ENCODE measurements at places on chromosomes 5 and 9.

- no peak for DNase-seq
Observed at GRCh38 chr9:72305102-72305546, 59.9 kb downstream of the ZFAND5 start.

DNA sequence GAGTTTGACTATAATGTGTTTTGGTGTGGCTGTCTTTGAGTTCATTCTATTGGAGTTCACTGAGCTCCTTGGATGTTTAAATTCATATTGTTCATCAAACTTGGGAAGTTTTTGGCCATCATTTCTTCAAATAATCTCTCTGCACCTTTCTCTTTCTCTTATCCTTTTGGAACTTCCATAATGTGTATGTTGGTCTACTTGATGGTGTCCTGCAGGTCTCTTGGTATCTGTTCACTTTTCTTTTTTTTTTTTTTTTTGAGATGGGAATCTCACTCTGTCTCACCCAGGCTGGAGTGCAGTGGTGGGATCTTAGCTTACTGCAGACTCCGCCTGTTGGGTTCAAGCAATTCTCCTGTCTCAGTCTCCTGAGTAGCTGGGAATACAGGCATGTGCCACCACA, 27.7 kb downstream of the PKD2L2 start:
- DNase-seq = no peak

DNA sequence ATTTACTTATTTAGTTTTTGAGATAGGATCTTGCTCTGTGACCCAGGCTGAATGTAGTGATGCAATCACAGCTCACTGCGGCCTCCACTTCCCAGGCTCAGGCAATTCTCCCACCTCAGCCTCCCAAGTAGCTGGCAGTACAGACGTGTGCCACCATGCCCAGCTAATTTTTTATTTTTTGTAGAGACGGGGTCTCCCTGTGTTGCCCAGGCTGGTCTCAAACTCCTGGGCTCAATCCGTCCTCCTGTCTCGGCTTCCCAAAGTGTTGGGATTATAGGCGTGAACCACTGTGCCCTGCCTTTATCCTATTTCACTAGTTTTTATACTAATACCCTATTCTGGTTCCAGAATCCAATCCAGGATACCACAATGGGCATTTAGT, 6.8 kb downstream of the RPS14 start:
- DNase-seq = no peak

DNA sequence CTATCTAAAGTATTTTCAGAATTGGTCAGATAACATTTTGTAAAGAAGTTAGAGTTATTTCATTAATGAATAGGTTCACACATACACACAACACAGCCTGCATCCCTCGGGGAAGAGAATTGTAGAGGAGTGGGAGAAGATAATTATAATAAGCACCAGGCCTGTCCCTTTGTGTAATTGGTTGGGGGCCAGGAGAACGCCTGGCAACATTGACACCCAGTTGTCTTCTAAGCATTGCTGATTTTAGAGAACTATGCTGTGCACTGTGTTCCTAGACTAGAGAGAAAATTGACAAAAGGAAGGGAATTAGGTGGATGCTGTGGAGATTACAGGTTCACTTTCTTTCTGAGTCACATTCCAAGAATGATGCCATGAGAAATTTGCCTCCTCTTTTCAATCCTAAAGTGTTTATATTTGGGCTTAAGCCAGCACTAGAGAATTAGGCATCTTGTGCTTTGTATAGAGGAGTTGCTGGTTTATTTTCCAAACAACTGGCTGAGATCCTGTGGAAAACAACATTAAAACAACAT, 247.6 kb downstream of the COX7C start:
- DNase-seq = no peak

DNA sequence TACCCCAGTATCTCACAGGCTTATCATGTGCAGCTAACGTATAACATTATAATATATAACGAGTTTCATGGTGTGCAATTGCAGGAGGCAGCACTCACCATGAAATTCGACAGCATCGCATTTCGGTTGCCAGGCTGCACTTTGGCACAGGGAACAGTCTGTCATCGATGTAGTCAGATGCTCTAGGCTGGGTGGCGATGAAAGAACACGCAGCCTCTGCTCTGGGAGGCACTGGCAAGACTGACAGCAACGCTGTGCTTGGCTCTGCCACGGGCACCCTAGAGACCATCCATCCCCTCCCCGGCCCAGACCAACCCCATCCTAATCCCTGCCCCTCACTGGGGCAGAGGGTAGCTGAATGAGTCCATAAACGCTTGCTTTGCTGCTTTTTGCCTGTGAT, 290.8 kb downstream of the MED10 start:
- DNase-seq = no peak

DNA sequence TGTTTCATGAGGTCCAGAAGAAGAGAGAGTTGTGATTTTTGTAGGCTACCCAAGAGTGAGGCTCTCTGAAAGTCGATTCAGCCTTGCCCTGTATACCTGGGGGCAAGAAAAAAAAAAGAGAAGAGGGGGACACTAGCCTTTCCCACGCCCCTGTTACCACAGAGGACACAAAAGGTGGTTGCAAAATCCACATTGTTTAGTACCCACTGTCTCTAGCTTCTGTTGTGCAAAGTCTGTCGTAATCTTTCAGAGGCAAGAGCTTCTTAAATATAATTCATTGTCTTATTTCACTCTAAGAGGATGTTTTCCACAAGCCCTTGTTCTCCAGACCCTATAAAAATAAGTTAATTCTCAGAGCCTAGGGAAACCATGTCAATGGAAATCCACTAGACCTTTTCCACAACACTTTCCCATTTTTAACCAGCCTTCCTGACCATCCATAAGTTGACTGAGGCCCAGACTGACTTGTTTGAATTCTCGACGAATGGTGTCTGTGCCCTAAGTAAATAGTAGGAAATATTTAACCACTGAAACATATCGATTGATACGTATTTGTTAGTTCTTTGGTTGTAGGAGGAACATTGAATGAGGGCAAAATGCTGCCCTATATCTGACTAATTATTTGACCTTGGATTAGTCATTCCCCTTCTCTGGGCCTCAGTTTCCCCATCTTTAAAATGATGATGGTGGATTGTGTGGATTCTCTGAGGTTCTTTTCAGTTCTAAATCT, 182.7 kb downstream of the PAPPA start:
- DNase-seq = no peak

GRCh38 chr9:91571036-91571435, 147.4 kb upstream of the NFIL3 start:
- DNase-seq = no peak

GRCh38 chr5:111320953-111321352, 96.8 kb downstream of the CAMK4 start:
- no peak for DNase-seq

GRCh38 chr5:88675708-88676636, 207.0 kb downstream of the MEF2C start:
- no peak for DNase-seq

Measured in stimulated activated CD4-positive, alpha-beta T cell treated with anti-CD3 and anti-CD28 coated beads, TNF-alpha, amount 100 ng/mL, for 24 hours (primary cell).